ENCODE measurements at places on chromosomes 6 and 20. TPM values are rescaled to one million over a fixed set of nuclear protein-coding genes. Genes with fewer than 3 reads are reported as not detected.

Gene PBOV1
- total RNA-seq = not detected

Gene PRICKLE4
- total RNA-seq = 1.5 TPM

Gene F13A1
- not detected for total RNA-seq

Gene RSPO4
- not detected for total RNA-seq

Gene ESR1
- not detected for total RNA-seq

Gene C20orf144
- total RNA-seq = not detected

Gene CLPSL2
- not detected for total RNA-seq

All from epithelial cell of umbilical artery (primary cell).